ENCODE measurements at places on chromosomes 6 and 20.

DNA sequence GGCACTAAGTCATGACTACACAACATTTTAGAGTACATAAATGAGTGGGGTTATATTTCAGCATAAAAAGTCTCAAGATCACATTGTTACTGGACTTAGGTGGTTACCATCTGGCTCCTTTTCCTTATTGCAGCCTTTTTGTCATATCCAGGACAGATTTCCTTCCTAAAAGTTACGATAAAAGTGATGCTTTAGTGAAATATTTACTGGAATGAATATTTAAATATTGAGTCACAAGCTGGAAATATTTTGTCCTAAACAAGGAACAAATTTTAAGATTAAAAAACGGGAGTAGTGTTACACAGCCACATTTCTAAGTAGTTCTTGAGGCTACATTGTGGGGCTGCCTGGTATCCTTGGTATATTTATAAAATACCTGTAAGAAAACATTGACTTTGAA lies 52.2 kb downstream of the CDC40 start:
- no peak for DNase-seq

DNA sequence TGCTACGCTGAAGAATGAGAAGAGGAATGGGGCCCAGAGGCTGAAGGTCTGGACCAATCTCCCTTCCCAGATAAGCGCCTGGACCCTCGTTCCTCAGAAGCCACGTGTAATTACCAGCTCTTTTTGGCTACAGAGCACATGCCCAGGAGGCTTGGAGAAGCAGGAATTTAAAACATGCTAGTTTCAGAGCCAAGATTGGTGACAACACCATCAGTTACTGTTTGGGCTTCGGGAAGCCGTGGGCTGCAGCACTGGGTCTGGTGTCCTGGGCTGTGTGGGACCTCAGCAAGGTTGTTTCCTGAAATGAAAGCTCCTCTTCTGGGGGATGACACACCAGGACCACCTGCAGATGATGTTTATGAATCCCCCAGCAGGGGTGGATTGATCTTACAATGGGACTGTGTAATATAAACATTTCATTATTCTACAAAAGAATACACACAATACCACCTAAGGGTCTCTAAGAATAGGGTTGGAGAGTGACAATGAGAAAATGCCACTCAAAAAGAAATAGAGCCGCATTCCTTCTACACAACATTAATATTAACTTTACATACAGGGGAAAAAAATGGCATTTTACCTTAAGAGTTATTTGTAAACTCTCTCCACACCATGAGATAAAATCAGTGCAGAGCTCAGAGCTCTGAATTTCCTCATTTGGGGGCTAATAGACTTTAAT lies 207.8 kb upstream of the FOXQ1 start:
- no peak for DNase-seq

DNA sequence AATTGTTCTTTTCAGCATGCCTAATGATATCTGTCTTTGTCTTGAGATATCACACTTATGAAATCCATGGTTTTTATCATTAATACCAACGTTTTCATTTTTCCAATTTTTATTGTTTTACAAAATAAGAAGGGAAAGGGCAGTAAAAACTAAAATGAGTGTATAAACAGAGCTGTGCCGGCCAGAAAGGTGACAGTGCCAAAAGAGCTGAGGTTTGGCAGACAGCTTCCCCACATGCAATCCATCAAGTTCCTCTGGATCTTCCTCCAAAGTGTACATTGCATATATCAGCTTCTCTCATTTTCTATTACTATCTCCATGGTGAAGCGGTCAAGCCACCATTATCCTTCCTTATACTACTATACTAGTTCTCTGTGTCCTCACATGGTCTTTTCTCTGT lies 10.1 kb upstream of the TMEM244 start:
- DNase-seq = no peak

DNA sequence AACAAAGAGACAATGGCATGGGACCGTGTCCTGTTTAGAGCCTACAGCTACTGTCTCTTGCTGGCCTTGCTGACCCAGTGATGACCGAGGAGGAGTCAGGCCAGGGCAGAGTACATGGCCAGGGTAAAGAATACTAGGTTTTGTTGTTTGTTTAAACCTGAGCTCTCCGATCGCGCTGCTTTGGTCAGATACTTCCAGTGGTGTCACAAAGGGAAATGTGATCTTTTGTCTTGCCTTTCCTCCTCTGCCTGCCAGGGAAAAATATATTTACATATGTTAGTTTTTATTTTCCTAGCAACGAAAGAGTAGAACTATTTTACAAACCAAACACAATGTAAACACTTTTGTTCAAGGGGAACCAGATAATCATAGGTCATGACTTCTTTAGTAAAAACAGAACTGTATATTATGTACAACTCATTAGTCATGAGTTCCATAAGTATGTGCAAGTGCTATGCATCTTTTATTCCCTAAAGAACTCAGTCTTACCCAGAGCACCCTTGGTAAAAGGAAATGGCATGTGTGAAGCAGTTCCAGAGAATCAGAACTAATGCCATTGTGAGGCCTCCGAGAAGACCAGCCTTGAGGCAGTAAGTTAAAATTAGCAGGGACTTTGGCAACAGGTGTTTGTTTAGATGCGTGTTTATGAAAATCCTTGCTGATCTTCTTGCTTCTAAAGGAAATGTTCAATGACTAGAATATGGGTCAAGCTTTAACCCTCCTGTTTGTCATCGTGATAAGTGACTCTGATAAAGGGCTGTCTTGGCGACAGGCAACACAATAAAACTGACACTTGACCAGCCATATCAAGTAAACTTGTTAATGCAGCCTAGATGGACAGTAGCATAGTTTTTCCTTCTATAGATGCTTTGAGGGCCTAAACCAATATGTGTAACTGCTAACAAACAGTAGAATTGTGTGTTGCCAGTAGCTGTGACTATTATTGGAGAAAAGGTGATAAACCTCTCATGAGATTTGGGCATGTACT lies 204.6 kb downstream of the NKAIN2 start:
- DNase-seq = no peak

- no peak for DNase-seq
Measured at GRCh38 chr6:40584741-40585140, 2.4 kb downstream of the LRFN2 start.

DNA sequence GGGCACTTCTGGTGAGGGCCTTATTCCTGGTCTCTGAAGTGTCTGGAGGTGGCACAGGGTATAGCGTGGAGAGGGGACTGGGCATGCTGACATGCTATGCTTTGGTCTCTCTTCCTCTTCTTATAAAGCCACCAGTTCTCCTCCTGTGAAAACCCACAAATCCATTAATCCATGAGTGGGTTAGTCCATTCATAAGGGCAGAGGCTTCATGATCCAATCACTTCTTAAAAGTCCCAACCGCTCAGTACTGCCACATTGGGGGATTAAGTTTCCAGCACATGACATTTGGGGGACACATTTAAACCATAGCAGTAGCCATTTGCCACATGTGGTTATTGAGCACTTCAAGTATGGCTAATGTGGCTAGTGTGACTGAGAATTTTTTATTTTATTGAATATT lies 3.8 kb upstream of the TRIB3 start:
- DNase-seq = no peak

DNA sequence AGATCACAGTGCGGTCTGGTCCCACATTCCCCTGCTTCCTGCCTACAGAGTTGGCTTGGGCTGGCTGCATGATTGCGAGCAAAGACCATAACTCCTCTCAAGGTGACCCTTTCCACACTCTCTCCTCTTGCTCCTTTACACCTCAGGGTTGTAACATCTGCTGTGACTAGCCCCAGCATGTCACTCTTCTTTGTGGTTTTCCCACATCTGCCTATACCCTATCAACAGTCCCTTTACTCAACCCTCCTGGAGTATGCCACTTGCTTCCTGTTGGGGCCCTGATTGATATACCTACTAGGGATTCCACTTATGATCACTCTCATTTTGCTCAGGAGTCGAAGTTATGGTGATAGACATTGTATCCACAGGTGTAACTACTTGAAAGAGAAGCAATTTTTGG lies 58.9 kb upstream of the SGK1 start:
- DNase-seq = no peak

- DNase-seq = no peak
Measured at GRCh38 chr6:46655803-46656202, 3.0 kb downstream of the SLC25A27 start.

DNA sequence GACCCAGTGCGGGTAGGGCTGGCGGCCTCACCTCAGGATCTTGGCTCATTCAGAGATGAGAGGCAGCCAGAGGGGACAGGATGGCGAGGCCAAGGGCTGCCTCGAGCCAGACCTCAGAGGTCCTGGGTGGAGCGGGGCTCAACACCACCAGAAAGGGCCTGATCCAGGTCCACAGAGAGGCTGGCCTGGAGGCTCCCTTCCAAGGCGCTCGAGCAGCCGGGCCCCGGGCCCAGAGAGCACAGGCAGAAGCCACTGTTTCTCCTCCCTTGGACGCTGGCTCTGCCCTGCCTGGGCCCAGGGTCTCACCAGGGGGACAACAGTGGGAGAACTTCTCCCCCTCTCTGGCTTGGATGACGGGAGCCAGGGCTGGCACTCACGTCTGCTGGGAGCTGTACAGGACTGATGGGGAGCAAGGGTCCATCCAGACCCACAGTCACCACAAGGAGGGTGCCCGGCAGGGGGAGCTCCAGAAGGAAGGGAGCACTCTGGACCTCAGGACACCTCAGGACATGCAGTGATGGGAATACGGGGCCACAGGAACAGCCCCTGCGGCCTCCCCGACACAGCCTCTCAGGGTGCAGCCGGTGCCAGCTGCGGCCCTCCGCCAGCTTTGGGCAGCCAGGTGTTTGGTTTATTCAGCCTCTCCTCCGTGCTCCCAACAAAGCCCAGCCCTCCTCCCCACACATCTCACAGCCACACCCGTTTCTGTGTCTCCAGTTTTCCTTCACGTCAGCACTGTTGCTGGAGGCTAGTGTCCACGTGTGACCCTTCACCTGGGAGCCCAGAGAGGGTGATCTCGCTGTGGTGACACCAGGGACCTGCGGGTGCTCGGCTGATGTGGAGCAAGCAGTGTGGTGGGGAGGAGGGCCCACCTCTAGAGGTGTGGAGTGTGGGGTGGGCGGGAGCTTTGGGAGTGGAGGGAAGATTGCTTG lies 8.7 kb downstream of the RPS21 start:
- DNase-seq = no peak

- no peak for DNase-seq
Measured at GRCh38 chr20:44392776-44393607, 37.5 kb downstream of the HNF4A start.

DNA sequence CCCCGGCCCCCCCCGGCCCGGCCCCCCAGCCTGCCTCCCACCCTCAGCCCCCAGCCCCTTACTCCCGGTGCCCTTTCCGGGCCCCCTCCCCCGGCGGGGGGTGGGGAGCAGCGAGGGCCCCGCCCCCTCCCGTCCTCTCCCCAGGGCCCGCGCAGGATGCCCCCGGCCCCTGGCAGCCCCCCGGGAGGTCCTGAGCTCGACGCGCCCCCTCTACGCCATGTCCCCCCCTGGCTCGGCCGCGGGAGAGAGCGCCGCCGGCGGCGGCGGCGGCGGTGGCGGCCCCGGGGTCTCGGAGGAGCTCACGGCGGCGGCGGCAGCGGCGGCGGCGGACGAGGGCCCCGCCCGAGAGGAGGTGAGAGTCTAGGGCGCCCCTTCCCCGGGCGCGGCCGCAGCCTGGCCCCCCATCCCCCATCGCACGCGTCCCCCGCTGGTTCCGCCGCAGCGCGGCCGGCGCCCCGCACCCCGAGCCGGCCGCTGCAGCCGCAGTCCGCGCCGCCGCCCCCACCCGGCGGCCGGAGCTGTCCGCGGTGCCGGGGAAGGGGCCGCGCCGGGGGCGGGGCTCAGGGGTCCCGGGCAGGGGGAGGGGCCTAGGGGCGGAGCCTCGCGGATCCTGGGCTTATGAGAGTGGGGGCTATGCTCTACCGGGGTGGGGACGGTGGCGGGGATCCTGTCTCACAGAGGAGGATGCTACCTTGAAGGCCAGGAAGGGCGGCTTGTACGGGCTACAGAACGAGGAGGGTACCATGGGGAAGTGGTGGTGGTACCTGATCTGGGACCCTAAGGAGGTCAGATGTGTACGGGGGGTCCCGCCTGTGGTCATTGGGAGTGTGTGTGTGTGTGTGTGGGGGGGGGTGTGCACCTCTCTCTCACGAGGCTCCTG lies 516 bp downstream of the TMEM151B start:
- DNase-seq = no peak

GRCh38 chr6:107237992-107238660 lies 122.8 kb upstream of the BEND3 start:
- DNase-seq = no peak

DNA sequence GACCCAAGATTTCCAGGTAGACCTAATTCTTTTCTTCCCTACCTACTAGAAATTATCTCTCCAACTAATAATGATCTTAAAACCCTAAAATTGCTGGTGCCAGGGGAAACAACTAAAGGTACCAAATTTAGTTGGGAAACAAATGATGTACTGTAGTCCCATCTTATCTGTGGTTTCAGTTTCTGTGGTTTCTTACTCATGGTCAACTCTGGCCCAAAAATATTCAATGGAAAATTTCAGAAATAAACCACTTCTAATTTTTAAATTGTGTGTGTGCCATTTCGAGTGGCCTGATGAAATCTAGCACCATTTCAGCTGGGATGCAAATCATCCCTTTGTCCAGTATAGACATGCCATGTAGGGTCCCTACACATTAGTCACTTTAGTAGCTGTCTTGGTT lies 475.2 kb upstream of the EPHA7 start:
- DNase-seq = no peak
